ENCODE measurements at places on chromosomes 13 and 19.

- no peak for DNase-seq
Measured at GRCh38 chr19:508204-509150, 1.2 kb downstream of the TPGS1 start.

GRCh38 chr19:17806945-17807344 is 12.0 kb downstream of the B3GNT3 start:
- no peak for DNase-seq

DNA sequence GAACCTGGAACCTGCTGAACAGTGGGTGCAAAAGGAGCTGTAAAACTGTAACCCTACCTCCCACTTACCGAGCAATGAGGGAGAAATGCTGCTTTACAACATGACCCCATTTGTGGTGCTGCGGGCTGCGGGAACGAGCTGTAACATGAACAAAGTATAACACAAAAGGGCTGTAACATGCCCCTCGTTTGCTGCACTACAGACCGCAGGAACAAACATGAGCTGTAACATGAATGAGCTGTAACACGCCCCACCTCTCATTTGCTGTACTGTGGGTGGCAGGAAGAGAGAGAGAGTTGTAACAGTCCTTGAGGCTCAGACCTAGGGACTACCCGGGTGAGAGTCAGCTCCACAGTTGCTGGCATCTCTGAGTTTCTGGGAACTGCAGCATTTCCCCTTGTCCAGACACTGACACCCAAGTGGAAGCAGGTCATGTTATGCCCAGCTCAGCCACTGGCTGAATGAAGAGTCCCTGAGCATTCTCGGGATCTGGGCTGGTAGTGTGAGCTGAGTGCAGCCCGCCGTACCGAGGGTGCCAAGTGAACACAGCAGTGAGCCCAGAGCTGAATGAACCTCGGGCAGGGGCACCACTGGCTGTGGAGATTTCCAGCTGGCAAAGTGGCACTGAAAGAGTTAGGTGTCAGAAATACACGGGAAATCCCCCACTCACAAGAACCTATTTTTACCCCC is 1385.3 kb upstream of the SPRY2 start:
- no peak for DNase-seq

GRCh38 chr13:102569488-102569887 is 27.3 kb upstream of the TPP2 start:
- no peak for DNase-seq

GRCh38 chr13:82412749-82413148 is 1469.5 kb downstream of the SLITRK1 start:
- DNase-seq = no peak

DNA sequence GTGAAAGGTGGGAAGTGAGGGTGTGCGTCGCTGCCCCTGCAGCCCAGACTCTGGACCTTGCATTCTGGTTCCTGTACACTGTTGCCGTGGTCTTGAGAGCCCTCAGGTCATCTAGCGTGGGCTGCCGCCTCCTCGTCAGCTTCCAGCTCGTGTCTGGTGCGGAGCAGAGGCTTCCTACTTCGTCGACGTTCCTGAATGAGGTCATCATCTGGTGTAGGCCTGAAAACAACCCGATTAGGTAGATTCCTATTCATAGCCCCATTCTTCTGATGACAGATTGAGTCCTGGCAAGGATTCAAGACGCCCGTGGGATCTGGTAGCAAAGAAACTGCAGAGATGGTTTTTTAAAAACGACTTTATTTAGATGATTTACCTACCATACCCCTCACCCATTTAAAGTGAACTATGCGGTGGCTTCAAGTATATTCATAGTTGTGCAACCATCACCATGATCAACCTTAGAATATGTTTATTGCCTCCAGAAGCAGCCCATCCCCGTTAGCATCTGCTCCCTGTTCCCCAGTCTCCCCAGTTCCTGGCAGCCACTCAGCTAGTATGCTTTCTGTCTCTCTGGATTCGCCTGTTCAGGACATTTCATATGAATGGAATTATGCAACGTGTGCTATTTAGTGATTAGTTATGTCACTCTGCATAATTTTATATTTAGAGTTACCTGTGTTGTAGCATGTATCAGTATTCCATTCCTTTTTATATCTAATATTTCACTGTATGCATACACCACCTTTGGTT is 13.8 kb downstream of the NAXD start:
- no peak for DNase-seq

DNA sequence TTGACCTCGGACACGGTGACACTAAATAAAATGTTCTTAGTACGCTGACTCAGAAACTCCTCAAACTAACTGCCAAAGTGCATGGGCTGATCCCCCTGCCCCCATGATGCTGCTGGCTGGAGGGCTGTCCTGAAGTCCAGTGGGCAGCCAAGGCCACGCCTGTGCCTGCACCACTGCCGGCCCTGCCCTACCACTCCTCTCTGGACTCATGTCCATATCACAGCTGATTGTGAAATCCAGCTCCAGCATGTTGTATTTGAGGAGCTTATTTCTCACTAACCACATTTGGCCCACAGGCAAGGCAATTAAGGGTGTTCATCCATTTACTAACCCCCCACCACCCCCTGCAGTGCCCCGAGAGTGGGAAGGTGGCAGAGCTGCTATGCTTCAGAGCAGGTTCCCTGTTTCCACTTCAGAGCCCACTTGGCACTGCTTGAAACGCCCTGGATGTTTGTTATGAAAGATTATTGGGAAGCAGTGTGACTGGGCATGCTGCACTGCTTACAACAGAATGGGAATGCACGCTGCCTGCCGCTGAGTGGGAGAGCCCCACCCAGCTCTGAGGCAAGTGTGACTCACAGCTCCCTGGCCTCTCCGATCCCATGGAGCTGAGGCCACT is 114.0 kb downstream of the UQCRFS1 start:
- no peak for DNase-seq

GRCh38 chr13:86710896-86711295 is 911.7 kb upstream of the SLITRK6 start:
- no peak for DNase-seq

- no peak for DNase-seq
Measured at GRCh38 chr19:6354098-6354674, 7.1 kb upstream of the CLPP start.

DNA sequence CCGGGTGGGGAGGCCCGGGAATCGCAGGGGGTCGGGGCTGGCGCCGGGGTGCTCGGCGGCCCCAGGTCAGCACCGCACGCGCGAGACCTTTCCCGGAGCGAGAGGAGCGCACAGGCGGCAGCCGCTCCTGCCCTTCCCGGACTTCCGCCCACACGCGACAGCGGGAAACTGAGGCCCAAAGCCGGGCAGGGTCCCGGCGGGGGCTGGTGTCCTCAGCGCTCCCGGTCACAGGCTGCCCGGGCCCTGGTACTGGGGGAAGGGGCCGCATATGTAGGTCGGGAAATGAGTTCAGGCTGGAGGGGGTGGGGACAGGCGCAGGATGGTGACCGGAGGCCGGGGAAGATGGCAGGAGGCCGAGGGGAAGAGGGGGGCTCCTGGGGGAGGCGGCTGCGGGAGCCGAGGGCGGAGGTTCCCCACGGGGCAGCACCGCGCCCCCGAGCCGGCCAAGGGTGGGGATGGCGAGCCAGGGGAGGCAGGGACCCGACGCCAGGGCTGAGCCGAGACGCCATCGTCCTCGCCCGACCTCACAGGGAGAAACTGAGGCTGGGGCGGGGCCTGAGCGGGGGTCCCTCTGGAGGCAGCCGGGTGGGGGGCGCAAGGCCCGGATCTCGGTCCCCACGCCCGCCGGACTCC is 662 bp downstream of the CBARP start:
- DNase-seq = no peak

- no peak for DNase-seq
Measured at GRCh38 chr13:39789451-39789850, 134.0 kb downstream of the COG6 start.

DNA sequence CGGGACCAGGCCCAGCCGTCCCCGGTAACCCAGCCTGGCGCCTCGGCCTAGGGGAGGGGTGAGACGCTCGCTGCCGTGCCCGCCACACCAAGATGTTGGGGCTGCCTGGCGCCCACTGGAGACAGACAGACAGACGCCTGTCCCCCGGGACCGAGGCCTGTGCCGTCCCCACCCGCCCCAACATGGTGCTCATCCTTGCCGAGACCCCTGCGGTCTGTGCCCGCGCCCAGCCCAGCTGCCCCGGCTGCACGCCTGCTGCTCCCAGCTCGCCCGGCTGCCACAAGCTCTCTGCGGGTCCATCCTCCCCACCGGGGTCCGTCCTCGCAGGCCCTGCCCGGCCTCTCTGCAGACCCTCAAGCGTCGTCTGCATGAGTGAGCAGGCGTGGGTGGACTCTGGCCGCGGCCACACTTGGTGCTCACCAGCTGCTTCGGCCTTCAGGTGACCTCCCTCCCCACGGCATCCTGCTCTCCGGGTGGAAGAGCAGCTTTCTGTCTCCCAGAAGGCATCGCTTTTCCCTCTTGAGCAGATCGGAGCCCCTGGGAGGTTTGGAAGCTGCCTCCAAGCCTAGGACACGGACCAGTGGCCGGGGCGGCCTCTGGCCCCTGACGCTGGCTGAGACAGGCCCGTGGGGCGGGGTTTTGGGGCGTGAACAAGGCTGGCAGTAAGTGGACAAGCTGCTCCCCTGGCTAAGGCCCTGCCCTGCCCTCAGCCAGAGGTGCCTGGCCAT is 6.7 kb upstream of the TMPRSS9 start:
- no peak for DNase-seq

DNA sequence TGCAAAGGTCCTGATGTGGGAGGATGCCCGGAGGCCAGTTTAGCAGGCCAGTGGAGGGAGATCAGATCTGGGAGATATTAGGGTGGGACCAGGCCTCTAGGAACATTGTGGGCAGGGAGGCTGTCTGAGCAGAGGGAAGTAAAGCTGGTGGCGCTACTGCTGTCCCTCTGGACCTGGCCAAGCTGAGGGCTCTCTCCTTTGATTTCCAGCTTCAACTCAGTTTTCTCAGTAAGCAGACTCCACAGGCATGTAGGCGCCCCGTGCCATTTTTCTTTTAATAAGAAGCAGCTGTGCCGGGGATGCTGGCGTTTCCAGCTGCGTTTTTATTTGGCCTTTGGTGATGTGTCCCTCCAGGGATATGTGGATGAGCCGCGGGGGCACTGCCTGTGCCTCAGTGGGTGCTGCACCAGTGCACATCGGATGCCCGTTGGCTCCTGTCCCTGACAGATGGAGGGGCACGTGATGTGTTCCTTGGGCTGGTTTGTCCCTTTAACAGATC is 6.7 kb downstream of the DNM2 start:
- no peak for DNase-seq

GRCh38 chr19:49327878-49328544 is 3.0 kb upstream of the SLC6A16 start:
- no peak for DNase-seq

GRCh38 chr13:24293746-24294145 is 15.6 kb upstream of the C1QTNF9 start:
- no peak for DNase-seq

- no peak for DNase-seq
Measured at GRCh38 chr19:13138916-13139198, 11.3 kb downstream of the STX10 start.

DNA sequence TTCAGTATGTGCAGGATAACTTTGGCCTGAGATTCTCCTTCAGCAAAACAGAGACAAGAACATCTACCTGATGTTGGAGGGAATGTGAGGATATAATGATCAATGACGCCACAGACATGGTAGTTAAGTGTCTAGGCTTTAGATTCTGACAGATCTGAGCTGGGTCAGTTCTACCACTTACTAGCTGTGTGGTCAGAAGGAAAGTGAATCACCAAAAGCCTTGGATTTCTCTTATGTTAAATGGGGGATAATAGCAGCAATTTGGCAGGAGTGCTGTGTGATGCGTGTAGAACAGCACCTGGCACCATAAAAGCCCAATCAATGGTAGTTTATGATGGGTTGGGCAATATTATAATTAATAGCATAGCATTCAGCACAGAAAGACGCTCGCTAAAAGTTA is 41.7 kb downstream of the RXFP2 start:
- DNase-seq = no peak

- no peak for DNase-seq
Measured at GRCh38 chr19:30431591-30431990, 59.4 kb downstream of the ZNF536 start.

GRCh38 chr19:55339889-55340783 is 460 bp downstream of the KMT5C start:
- DNase-seq = no peak

DNA sequence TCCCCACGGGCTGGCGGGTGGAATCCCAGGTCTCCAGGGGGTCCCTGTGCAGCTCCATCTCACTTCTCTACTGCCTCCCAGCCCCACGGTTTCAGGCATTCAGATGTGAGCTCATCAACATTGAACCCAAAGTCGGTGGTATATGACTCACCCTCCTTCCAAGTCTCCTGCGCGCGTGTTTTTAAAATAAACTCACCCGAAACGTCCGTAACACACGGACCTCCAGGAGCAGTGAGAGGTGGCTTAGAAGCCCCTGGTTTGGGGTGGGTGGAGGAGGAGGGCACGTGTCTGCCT is 14.0 kb upstream of the CRTC1 start:
- no peak for DNase-seq

DNA sequence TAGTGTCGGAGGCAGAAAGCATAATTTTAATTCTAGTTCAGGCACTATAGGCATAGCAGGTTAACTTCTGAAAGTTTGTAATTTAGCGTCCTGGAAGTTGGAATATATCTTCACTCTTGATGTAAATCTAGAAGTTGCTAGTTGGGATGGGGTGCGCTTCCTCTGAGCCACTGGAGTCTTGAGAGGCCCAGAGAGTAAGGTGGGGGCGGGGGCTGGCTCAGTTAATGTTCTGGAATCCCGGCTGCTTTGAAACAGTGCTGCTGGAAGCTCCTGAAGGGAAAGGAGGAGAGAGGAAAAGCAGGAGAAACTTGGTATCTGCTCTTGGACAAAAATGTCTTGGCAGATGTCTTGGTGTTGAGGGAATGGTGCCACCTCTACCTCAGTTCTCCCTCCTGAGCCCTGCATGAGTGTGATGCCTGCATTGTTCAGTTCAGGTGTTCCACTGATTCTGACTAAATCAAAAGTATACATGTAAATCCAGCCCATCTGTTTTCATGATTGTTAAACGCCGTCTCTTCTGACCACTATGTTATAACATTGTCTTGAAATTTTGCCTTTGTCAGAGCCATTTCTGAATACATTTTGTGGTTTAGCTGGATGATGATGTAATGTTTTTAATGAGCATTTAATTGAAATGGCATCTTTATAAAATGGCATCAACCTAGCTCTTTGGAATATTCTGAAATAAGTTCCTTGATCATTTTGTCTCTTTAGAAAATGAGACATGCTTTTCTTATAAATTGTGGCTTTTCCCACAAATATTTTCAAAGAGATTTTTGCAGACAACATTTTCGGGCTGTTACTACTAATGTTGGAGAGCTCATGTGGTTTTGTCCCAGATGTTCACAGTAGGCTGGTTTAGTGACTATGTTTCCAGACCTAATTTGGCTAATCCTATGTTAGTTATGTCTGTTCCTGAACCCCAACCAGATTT is 202.7 kb downstream of the SHISA2 start:
- DNase-seq = no peak

Data from NCI-H2171 treated with DMSO at 0.1 percent for 48 hours (cell line).